Karpas-422 (cell line): ENCODE measurements at places on chromosomes 16 and 17.

GRCh38 chr17:78255953-78256706, 24.7 kb downstream of the TMEM235 start:
- DNase-seq: no peak

GRCh38 chr17:69655902-69656301, 241.4 kb downstream of the MAP2K6 start:
- peak; percentile 46 for DNase-seq

GRCh38 chr16:72908362-72909167, 139.4 kb downstream of the ZFHX3 start:
- peak; percentile 45 for DNase-seq

DNA sequence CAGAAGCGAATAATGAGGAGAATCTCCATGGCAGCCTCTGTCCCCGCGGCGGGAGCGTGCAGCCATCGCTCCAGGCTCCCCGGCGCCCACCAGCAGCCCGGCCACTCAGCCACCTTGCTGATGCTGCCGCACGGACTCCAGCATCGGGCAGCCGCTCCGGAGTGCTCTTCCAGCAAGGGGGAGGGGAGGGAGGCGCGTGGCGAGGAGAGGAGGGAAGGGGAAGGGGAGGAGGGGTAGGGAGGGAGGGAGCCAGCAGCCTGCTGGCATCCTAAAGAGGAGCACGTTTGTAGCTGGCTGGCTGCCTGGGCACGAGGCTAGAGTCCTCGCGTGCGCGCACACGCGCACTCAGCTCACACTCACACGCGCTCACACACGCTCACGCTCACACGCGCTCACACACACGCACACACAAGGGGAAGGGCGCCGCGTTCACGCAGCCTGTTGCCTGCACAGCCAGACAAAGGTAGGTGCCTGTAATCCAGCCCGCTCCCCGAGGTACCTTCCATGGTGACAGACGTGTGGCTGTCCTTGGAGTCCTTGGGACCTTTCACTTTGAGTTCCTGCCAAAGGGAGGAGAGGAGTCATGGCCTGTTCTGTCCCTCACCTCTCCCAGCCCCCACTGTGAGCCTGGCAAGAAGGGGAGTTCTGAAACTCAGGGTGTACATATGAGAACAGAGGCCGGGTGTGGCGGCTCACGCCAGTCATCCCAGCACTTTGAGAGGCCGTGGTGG, 82.1 kb downstream of the TIMM22 start:
- no peak for DNase-seq

DNA sequence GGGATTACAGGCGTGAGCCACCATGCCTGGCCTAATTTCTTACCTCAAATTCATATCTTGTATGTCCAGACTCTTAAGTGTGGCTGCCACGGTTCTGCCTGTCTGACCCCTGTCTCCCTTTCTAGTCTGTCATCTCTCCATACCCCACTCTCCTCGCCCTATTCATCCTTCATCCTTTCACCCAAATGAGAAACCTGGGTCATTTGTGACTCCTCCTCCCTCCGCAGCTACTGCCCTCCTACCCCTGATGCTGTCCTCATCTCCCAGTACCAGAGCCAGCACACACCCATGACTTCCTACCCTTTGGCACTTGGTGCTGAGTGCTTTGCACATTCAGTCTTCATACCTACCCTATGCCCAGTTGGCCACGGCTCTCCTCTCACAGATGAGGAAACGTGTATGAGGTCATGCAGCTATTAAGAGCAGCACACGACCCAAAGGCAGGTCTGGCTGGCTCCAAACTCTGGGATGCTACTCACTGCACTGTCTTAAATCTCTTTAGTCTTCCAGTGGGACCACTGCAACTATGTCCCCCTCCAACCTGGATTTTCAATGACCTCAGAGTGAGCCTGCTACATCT, 1.6 kb downstream of the SPATA32 start:
- no peak for DNase-seq

DNA sequence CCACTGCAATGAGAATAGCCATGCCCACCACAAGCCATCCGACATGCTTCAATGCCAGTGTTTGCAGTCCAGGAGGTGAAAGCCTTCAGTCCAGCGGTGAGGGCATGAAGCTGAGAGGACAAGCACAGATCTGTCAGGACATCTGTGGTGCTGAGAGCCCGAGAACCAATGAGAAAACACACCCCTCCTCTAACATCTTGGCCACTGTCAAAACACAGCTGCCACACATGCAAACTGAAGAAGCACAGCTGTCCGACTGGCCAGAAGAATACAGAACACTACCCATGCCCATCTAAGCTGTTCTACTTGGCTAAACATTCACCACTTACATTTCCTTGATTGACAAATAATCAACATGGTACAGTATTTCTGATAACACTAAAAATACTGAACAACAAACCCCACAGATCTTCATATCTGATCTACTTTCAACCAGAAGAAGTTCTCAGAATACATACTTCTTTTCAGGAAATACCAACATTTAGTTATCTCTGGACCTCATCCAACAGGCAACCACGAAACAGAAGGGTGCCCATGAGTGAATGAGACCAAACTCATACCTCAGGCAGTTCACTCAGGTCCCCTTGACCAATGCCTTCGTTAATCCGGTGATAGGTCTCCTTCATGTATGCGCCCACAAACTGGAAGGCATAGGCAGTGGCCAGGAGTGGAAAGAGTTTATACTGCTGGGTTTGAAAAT, 10.2 kb upstream of the FBF1 start:
- DNase-seq: no peak

DNA sequence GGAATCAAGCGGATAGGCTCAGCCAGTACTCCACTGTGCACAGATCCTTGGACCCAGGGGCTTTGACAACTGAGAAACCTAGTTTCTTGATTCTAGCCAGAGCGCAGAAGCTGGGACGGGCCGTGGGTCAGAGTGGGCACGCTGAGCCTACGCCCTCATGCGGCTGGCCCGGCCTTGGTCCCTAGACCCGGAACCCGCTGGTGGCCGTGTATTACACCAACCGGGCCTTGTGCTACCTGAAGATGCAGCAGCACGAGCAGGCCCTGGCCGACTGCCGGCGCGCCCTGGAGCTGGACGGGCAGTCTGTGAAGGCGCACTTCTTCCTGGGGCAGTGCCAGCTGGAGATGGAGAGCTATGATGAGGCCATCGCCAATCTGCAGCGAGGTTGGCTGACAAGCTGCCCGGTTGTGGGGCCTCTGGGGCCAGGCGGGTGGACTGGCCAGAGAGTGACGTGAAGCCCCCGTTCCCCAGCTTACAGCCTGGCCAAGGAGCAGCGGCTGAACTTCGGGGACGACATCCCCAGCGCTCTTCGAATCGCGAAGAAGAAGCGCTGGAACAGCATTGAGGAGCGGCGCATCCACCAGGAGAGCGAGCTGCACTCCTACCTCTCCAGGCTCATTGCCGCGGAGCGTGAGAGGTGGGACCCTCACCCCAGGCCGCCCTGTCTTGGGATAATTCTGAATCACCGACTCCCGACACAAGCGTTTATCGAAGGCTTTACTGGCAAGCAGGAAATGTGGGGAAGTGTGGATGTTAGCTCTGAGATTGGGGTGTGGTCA, 946 bp downstream of the STUB1 start:
- DNase-seq: peak; percentile 71

DNA sequence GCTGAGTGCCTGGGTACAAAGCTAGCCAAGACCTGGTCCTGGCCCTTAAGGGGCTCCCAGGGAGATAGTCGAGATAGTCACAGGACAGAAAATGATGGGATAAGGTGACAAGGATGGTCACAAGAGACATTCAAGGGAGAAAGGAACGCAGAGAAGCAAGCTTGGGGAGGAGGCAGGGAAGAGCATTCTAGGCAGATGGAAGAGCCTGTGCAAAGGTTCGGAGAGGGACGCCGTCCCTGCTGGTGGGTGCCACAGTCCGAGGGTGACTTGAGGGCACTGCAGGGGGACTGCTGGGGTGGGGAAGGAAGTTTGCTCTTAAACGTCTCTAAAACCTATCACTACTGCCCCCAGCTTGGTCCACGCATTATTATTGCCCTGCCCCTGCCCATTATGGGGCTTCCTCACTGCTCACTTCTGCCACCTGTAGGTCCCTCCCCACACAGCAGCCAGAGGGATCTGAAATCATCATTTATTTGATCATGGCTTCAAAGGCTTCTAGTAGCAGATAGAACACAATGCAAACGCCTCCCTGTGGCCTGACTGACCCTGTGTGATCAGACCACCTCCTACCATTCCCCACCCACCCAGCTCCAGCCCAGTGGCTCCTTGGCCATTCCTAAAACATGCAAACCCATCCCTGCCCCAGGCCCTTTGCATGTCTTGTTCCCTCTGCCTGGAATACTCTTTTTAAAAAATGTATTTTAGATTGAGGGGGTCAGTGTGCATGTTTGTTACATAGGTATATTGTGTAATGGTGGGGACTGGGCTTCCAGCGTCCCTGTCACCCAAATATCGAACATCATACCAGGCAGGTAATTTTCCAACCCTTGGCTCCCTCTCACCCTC, 60.3 kb downstream of the RMI2 start:
- peak; percentile 89 for DNase-seq

DNA sequence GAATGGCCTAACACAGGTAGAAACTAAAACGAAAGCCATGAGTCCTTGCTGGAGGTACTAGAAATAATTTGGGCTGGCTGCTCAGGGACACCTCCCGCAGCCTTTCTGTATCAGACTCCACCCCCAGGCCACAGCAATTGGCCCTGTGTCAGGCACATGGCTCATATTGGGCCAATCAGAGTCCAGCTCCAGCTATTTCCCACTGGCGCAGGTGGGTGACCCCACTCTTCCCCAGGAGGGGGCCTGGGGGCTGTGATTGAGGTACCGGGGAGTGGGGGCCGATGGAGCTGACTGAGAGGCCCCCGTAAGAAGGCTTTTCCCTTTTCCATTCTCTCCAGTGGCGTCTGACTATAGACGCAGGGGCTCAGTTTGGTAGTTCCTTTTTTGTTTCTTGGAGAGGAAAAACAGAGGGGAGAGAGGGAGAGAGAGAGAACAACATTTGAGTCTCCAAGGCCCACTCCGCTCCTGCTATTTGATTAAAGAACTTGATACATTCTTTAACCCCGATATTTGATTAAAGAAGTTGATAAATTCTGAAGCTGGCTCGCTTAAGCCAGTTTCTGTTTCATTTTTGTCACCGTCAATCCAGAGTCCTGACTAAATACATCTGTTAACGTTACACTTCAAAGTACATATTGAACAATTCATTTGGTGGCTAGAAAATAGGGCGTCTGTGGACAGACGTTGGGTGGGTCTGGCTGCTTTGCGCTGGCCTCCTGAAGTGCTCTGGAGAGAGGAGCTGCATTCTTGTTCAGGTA, 26.3 kb downstream of the FOXL1 start:
- DNase-seq: no peak

GRCh38 chr16:23670137-23670776, 8.4 kb upstream of the PLK1 start:
- no peak for DNase-seq

DNA sequence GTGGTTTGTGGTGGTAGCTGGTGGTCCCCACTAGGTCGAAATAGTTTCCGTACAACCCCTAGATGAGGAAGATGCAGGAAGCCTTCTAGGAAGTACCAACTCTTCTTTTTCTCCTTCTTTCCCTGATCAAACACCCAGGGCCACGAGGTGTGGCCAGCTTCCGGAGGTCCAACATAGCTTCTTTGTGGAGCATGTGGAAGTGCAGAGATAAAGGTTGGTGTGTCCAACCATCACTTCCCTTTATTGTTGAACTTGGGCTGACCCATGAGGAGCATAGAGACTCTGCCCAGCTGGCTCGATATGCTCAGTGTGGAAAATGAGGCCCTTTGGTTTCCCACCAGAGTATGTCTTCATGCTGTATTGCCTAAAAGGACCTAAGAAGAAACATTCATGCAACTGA, 6.3 kb upstream of the RGS9 start:
- no peak for DNase-seq

- no peak for DNase-seq
These were observed 12.6 kb downstream of the C1QTNF1 start for GRCh38 chr17:79036596-79036995.

GRCh38 chr17:49998836-49999511, 4.0 kb upstream of the DLX3 start:
- no peak for DNase-seq

GRCh38 chr17:12522336-12522735, 143.4 kb upstream of the MYOCD start:
- no peak for DNase-seq

GRCh38 chr16:71287911-71288310, 1.3 kb downstream of the CMTR2 start:
- no peak for DNase-seq

DNA sequence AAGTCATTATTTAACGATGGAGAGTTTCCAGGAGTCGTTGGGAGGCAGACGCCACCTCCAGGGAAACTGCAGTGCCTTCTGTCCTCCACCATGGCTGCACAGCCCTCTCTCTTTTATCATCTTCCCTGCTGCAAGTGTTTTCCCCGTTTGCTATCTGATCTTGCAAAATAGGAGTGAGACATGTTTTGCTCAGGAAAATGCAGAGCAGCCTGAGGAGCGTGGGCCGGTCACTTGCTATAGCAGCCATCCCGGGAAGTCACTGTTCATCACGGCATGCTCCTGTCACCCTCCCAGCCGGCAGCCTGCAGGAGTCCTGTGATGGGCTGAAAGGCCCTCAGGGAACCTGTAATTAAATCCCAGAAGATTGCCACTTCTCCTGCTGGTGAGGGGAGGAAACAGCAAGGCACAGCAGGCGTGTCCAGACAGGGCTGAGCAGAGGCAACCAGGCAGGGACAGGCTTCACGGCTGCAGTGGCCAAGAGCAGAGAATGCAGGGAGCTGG, 143.1 kb downstream of the GSG1L start:
- DNase-seq: no peak

DNA sequence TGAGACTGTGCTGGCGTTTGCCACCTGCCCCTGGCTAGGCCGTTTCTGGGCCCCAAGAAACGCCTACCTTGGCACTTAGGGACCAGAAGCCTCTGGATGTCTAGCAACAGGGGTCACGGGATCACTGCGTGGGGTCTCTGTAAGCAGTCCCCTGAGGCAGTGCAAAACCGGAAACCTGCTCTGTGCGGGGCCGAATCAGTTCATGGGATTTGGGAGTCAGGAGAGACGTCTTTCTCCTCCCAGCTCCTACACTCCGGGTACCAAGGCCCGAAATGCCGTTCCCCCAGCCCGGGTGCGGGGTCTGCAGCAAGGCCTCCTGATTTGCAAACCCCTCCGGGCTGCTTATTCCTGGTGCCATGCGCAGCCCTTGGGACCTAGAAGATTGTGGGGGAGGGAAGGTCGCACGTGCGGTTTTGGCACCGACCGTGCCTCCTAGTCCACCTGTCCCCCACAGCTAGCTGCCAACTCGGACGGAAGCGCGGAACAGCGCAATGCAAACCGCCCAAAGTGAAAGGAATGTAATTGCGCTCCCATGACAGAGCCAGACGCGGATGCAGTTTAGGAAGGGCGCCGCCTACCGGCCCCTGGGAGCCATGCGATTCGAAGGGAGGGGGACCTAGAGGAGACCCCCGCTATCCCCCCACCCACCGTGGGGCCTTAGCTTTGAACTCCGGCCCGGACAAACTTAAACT, 6.5 kb downstream of the IRX5 start:
- DNase-seq: peak; percentile 68

DNA sequence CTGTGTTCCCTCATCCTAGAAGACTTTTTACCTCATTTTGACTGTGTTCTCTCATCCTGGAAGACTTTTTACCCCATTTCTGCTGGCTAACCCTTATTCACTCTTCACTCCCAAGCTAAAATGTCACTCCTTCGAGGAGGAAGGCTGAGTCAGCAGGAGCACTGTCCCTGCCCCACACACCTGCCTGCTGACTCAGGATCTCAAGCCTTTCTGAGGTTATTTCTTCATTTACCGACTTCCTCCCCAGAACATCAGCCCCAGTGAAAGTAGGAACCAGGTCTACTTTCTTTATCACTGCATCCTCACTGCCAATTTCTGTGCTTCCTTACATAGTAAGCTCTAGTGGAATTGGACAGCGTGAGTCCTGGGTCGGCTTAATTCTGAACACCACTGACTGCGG, 220.6 kb downstream of the HS3ST4 start:
- DNase-seq: no peak

GRCh38 chr17:54983260-54983659, 14.7 kb downstream of the STXBP4 start:
- no peak for DNase-seq
